Heart left ventricle (tissue), 16 donors: ENCODE measurements at places on chromosomes 7 and 10. TPM values are rescaled to one million over a fixed set of nuclear protein-coding genes. Genes with fewer than 3 reads are reported as not detected.

- H3K4me3 ChIP-seq: no peak overlapping the region
- peaks cover 14% of the 10 kb centered on the region for H3K4me1 ChIP-seq
- H3K36me3 ChIP-seq: peaks cover 13% of the 10 kb centered on the region
- no peak for DNase-seq
Observed at GRCh38 chr7:30041526-30042269, 13.5 kb downstream of the PLEKHA8 start.

- H3K4me3 ChIP-seq: no peak overlapping the region
- H3K36me3 ChIP-seq: peaks cover 51% of the 10 kb centered on the region
- DNase-seq: no peak
- peaks cover 5% of the 10 kb centered on the region for H3K4me1 ChIP-seq
- no peaks in the 10 kb centered on the region for H3K27me3 ChIP-seq
Observed at GRCh38 chr7:48091506-48092433, 2.7 kb downstream of the UPP1 start.

DNA sequence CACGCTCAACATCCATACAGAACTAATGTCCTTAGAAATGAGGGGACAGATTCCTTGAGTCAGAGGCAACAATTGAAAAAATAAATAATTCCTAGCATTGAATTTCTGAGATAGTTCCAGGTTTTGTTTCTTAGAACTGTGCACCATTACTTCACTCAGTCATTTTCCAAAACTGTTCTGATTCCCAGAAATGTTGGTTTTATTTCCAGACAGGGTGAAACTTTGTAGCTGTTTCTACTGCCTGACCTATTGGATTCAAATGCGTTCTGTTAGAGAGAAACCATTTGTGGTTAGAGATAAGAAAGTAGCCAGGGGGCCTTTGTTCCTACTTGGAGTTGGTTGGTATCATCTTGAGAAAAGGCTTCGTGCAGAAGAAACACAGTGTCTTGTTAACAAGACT is 8.1 kb upstream of the DEPP1 start:
- DNase-seq: no peak
- H3K36me3 ChIP-seq: peaks cover 63% of the 10 kb centered on the region
- H3K4me1 ChIP-seq: peaks cover 83% of the 10 kb centered on the region
- no peaks in the 10 kb centered on the region for H3K27me3 ChIP-seq
- H3K4me3 ChIP-seq: no peak overlapping the region

DNA sequence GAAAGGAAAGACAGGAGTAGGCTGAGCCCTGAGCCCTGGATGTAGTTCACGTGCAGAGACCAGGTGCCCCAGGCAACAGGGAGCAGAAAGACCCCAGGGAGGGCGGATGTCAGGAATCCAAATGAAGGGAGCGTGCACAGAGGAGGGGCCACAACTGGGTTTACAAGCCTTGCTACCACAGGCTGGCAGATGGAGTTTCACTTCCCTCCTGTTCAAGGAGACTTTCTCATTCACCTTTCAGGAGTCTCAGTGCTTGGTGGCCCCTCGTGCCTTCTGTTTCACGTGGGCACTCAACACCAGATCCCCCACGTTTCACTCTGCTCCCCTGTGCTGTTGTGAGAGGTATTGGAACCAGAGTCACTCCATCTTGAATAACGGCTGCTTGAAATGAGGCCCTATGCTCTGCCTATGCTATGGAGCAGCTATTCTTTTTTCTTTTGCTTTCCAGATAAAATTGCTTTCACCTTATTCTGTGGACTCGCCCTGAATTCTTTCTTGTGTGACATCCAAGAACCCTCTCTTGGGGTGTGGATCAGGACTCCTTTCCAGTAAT is 601.4 kb upstream of the IGFBP3 start:
- no peak overlapping the region for H3K4me3 ChIP-seq
- DNase-seq: no peak
- no peak overlapping the region for H3K27ac ChIP-seq
- H3K36me3 ChIP-seq: no peaks in the 10 kb centered on the region
- no peaks in the 10 kb centered on the region for H3K27me3 ChIP-seq

RET gene
- 3.3 TPM for total RNA-seq

DNA sequence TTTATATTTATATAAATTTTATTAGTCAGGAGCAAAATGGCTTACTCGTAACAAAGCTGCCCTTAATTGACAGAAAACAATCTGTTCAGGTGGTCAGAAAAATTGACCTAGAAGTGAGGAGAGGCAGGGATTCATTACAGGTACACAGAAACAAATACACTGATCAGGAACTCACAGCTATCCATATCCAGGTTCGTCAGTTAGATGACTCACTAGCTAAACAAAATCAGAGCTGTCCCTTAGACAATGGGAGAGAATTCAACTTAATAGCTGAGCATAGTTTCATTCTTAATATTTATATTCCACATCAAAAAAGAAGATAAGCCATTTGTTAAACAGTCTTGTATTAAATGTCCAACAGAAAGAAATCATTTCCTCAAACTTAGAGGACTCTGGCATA is 41.7 kb downstream of the HYCC1 start:
- H3K27ac ChIP-seq: no peak overlapping the region
- no peaks in the 10 kb centered on the region for H3K27me3 ChIP-seq
- no peak overlapping the region for H3K4me3 ChIP-seq
- no peak for DNase-seq

ACTA2 gene
- total RNA-seq: 70.9 TPM

- no peak for DNase-seq
- peak overlapping the region; percentile 65 for H3K27ac ChIP-seq
- no peaks in the 10 kb centered on the region for H3K27me3 ChIP-seq
- peaks cover 61% of the 10 kb centered on the region for H3K36me3 ChIP-seq
Observed at GRCh38 chr7:107940951-107941350, 50.0 kb downstream of the DLD start.
